ENCODE measurements at places on chromosomes 3 and 15.

GRCh38 chr3:56389183-56389830, 79.0 kb downstream of the ERC2 start:
- no peak for DNase-seq

GRCh38 chr15:71252044-71252739, 136.9 kb downstream of the THSD4 start:
- no peak for DNase-seq

DNA sequence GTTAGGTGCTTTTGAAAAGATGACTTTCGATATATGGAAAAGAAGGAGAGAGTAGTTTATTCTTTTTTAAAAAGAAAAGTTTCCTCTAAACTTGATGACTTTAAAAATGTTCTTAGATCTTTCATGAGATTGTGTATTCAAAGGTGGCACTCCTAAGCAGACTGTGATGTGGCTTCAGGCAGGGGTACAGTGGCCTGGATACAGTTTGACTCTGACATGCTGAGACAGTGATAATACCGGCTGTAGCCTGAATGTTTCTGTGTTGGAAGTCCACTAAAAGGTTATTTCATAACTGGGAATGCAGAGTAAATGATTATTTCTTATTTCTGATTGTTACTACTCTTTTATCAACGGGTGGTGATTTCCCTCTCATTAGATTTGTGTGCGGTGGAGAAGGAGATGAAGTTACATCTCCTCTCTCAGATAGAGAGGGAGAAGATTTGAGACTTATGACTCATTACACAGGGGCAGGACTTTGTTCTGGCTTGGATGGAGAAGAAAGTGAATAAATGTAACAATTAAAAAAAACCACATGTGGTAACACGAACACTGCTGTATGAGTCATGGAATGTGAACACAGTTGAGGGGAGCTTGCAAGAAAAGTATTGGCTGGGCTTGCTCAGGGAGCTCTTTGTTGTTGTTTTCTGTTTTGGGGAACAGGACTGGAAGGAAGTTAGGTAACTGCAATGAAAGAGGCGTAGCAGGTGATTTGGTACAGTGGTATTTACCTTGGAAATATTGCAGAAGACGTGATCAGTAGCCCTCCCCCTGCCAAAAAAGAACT, 21.6 kb downstream of the SPTSSB start:
- no peak for DNase-seq

DNA sequence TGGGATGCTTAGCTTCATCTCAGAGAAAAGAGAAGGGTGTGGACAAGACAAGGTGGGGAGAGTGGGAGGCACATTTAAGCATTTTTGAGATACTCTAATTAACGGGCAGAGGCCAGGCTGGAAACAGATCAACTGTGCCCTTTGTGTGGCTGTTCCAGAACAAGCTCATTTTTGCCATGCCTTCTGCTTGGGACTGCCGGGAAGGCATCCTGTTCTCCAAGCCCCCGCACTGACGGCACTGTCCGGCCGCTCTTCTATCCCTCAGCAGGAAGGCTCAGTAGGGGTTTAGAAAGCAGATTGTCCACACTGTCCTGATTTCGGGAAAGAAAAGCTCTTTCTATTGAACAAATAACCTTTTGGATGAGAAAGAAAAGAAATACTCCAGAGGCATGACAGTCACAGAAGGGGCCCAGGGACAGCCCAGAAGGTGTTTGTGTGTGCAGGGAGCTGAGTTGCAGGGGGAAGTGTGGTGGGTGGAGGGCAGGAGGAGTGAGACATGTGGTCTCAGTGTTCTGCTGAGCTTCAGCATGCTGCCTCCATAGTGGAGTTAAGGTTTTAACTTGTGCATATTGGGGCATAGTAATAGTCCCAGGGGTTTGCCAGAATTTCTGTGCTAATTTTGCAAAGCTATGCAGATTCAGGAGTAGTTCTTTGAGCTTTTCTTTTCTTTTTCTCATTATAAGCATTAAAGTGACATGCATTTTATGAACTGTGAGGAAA, 27.3 kb downstream of the SV2B start:
- no peak for DNase-seq

DNA sequence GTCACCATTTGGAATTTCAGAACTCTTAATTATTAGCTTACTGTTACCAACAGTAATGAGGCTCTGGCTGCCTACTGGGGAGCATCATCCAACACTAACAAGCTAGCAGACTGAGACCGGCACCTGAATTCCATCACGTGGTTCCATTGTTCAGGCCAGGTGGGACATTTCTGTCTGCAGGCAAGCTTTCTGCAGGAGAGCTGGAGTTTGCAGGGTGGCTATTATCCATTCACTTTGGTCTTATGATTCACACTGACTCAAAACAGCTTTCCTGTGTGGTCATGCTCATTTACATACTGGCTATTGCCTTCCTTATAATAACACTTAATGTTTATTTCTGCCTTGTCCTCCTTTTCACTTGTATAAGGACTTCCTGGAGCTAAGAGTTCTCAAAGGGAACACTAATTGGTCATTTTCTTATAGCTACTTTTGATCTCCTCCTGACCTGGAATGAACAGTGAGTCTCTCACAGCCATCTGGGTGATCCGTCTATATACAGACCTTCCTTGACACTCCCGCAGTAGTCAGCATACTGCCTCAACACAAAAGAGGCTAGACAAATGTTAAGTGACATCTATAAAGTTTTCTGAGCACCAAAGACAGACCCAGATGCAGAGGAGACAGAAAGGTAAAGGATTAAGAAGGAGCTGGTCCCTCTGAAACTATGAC, 695.4 kb downstream of the FHIT start:
- DNase-seq: no peak

DNA sequence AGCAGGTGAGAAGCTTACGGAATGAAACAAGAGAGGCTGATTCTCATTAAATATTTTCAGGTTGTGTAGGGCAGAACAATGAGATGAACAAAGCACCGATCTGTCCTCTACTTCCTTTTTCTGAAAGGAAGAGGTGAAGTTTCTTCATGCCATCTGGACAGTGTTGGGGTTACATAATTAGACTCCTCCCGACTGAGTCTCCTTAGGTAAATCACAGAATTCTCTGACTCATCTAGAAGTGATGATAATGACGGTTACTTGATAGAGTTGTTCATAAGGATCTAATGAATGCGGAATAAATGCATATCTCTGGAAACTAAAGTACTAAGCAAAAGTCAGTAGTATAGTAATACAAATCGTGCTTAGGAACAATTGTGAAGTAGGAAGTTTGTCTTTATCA, 21.2 kb downstream of the CRTC3 start:
- DNase-seq: no peak

DNA sequence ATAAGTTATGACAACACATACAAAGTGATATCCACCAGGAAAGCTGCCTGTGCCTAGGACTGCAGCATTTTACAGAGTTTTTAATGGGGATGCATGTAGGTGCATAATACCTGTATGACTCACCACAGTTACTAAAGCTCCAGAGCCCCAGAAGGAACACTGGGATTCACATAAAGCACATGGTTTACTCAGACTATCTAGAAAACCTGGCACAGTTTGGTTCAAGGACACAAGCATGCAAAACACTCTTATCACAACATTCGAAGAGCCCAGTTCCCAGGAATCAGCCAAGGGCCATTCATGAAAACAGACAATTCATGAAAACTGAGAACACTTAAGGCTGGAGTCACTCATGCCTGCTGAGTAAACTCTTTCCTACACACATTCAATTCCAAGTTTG, 261.0 kb downstream of the PYDC2 start:
- no peak for DNase-seq

All from activated CD8-positive, alpha-beta memory T cell treated with anti-CD3 and anti-CD28 coated beads for 1 hour (primary cell).